ENCODE measurements at places on chromosomes 1 and 21.

DNA sequence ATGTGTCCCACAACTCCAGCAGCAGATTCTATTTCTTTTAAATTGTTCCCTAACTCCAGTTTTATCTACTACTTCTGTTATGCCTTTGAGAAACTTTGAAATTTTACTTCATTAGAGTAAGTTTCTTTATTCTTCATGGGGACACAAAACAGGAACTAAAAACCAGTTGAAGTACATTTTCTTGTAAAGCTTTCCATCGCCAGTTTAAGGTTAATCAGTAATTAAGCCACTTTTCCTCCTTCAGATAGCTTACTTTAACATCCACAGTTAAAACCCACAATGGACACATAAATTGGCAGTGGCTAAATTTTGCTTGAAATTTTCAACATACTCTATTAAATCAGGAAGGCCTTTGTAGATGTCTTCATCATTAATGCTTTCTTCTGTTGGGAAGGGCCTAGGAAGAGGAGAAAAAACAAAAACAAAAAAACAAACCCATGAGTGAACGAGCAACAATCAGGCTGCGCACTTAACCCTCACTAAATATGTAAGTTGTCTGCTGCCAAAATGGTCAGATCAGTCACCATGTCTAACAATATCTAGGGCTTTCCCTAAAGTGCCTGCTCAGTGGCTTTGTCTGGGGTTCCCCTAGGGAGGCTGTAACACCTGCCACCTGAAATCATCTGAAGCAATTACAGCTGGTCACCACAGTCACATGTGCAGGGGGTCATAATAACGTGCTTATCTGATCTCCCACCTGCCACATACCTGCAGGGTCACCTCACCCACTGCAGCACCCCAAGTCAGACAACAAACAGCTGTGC is 187.9 kb downstream of the VAV3 start:
- no peak for DNase-seq

DNA sequence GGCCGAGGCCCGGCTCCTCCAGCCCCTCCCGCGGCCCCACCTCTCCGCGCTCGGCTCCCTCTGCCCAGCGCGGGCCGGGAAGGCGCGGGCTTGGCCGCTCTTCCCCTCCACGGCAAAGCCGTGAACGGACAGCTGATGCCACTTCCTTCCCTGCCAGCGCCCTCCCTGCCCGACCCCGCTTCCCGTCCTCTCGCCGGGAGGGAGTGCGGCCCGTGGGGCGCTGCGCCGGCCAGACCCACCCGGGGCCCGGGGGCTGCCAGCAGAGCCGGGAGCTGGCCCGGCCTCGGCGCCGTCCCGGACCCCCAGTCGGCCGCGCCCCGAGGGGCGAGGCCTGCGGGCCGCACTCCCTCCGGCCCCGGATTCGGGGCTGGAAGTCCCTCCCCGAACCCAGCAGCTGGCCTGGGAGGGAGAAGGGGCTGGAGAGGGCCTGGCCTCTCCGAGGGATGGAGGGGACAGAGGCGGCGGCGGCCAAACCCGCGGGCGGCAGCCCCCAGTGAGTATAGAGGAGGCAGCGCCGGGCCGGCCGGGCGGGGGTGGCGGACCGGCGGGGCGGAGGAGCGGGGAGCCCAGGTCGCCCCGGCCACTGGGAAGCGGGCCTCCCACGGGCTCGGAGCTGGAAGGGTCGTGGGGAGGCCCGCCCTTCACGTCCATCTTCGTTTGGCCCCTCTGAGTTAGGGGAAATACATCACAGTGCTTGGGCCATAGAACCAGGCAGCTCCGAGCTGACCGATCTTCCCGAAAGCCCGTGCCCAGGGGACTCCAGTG is at the start of gene KIAA1614:
KIAA1614 (plus strand) TSS at position 97 of the 765 bp plus-strand sequence; CDS start at position 444, 347 bp downstream.
- no peak for DNase-seq

DNA sequence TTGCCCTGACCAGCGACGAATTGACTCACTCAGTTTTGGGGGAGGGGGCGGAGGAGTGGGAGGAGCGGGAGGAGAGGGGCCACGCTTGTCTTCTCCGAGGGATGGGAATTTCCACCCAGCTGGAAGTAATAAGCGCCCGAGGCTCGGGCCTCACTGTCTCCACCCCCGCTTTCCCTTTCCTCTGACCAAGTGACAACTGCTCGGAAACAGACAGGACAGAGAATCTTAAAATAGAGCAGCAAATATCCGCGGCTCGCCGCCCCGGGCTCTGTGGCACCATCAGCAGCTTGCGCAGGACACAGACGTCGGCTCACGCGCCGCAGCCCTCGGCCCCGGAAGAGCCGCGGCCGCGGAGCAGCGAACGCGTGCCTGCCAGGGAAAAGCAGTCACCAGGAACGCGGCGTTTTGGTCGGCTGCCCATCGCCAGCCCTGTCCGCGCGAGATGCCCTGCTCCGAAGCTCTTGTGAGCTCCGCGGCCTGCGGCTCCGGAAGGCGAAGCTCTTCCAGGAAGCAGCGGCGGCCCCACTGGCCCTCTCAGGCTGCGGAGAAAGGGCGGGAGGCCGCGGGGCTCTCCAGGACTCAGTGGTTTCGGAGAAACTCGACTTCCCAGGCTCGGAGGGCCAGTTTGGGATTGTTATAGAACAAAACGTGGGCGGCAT is 10.7 kb upstream of the RGS16 start:
- peak; percentile 74 for DNase-seq

DNA sequence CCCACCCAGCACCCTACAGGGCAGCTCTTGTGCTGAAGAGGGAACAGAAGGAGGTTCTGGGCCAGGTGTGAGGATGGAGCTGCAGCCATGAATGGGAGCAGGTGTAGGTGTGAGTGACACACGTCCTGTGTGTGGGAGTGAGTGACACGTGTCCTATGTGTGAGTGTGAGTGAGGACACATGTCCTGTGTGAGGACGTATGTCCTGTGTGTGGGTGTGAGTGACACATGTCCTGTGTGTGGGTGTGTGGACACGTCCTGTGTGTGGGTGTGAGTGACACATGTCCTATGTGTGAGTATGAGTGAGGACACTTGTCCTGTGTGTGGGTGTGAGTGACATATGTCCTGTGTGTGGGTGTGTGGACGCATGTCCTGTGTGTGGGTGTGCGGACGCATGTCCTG is 26.4 kb downstream of the MEGF6 start:
- peak; percentile 52 for DNase-seq

DNA sequence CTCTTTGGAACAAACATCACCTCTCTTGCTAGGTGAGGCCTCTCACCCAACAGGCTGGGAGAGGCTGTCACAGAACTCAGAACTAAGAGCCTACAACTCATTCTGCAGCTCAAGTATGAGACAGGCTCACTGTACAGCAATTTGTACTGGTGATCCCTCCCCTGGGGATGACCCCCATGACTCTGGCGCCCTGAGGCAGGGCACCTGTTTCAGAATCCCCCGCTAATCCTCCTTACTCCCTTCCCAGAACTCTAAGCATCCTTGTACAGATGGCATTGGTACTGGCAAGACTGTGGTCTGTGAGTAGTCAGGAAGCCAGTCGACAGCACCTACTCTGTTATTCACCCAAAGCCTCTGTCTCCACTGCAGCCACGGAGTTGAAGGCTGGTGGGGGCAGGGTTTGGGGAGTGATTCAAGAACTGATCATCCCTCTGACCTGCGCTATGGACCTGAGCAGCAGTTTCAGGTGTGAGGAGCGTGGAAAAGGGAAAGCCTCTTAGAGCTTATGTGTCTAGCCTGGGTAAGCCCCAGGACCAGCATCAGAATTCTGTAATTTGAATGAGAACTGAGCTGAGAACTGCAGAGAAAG is 655.5 kb downstream of the KIF26B start:
- no peak for DNase-seq

DNA sequence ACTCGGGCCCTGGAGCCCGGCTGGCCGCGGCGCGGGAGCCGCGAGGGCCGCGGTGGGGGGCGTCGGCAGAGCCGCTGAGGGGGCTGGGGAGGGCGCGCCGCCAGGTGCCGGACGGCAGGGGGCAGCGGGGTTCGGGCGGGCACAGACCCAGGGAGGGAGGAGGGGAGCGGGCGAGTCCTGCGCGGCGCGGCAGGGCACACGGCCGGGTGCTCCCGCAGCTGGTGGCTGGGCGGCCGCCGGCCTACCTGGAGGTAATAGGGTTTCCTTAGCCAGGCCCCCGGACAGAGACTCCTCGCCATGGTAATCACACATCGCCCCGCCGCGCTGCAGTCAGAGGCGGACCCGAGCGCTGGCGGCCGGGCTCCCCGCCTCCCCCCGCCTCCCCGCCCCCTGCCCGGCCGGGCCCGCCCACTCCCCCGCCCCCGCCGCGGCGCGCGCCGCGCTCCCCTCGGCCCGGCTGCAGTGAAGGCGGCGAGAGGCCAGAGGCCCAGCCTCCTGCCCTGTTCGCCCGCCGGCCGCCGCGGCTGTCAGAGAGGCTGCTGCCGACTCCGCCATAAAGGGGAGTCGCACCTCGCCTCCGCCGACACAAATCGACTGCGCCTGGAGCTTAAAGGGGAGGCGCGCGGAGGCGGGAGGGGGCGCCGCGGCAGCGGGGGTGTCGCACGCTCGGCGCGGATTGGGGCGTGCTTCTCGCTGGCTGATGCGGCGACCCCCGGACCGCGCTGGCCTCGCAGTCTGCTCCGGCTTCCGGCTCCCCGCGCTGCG is at the start of gene DIPK1A:
DIPK1A (minus strand) TSS at position 332 of the 765 bp plus-strand sequence; CDS start at position 299, 33 bp downstream.
- peak; percentile 83 for DNase-seq

- DNase-seq, result no peak
Observed at GRCh38 chr1:236035681-236036101, 29.2 kb downstream of the NID1 start.

DNA sequence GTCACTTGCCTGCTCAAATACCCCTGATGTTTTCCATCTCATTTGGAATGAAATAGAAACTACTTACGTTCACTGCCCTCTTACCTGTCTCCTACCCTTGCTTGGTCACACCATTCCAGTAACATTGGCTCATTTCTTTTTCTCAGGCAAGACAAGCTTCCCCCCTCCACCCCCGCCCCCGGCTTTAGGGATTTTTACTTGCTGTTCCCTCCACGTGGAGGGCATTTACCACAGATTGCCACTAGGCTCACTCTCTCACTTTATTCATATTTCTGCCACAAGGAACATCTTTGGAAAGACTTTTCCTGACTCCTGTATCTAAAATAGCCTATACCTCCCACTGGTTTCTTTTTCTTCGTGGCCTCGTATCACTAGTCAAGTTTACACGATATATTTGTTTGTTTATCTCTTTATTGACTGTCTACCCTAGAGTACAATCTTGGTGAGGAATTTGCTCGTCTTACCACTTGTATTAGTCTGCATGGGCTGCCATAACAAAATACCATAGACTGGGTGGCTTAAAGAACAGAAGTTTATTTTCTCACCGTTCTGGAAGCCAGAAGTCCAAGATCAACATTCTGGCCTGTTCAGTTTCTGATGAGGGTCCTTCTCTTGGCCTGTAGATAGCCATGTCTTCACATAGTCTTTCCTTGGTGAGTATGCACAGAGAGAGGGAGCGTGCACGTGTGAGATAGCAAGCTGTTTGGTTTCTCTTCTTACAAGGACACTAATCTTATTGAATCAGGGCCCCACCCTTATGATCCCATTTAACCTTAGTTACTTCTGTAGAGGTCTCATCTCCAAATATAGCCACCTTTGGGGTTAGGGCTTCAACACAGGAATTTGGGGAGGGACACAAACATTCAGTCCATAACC is 126.2 kb downstream of the NRDC start:
- no peak for DNase-seq

DNA sequence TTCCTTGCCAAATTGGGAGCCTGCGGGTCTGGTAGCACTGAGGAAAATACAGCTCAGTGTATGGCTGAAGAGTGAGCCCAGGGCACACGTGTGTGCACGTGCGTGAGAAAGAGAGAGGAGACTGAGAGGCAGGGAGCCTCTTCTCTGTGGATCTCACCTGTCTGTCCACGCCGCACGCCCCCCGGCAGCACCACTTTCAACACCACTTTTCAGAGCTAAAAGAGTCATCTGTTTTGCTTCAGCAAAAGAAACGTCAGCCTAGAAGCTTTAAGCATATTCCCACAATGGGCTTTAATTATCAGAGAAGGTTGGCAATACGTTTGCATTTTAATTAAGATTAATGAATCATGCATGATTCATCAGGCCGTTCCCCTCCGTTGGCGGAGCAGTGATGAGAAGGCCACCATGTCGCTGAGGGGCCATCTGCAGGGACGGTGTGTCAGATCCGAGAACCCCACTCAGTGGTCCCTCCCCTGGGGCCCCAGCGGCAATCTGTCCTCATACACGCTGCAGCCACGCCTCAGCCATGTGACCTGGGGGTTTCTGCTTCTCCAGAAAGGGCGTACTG is 56.8 kb downstream of the SIK1 start:
- DNase-seq, result no peak

GRCh38 chr21:25412100-25412499 is 195.2 kb downstream of the MRPL39 start:
- DNase-seq, result no peak

DNA sequence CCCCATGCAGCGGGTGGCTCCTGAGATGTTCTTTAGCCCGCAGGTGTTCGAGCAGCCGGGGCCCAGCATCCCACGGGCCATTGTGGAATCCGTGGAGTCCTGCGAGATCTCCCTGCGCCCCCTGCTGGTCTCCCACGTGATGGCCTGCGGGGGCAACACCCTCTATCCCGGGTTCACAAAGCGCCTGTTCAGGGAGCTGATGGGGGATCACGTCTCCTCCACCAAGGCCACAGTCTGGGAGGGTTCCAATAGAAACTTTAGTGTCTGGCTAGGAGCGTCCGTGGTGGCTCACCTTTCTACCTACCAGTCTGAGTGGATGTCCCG is 71.0 kb downstream of the ACTL8 start:
- DNase-seq, result peak; percentile 58

- no peak for DNase-seq
Observed at GRCh38 chr1:38361566-38361965, 315.0 kb upstream of the POU3F1 start.
